ENCODE measurements at places on chromosomes 6 and 20. TPM values are rescaled to one million over a fixed set of nuclear protein-coding genes. Genes with fewer than 3 reads are reported as not detected.

Gene NRN1
- total RNA-seq, result 0.45 TPM

Gene DUSP15
- total RNA-seq, result not detected

Gene C6orf15
- not detected for total RNA-seq

GRCh38 chr6:36774331-36774730 lies 64.9 kb downstream of the CPNE5 start:
- no peak overlapping the region for H3K27ac ChIP-seq
- no peaks in the 10 kb centered on the region for H3K27me3 ChIP-seq
- no peaks in the 10 kb centered on the region for H3K36me3 ChIP-seq

Gene EBF4
- total RNA-seq, result 7.0 TPM

All from stomach (tissue), 19 donors.